GM20000 (cell line): ENCODE measurements at places on chromosomes 7 and 10.
A peak's percentile ranks its signal among the peaks of the same experiment; 100 is the strongest.

DNA sequence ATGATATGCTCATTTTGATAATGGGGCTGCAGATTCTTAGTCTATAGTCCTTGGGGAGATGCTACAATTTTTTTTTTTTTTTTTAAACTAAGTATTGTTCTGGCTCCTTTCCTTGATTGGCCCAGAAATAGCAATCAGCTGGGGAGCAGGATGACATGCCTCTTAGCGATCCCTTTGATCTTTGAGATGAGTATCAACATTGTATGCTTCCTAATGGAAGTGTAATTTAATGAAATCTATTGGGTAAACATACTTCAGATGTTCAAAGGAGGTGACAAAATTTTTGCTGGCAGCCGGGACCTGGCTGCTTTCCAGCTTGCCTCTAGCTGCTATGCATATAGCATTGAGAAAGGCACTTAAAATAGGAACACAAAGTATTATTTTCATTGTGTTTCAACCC lies 43.5 kb downstream of the VTI1A start:
- no peak for DNase-seq

- DNase-seq, result no peak
These were observed 128.6 kb downstream of the ADCY1 start for GRCh38 chr7:45702751-45703150.

DNA sequence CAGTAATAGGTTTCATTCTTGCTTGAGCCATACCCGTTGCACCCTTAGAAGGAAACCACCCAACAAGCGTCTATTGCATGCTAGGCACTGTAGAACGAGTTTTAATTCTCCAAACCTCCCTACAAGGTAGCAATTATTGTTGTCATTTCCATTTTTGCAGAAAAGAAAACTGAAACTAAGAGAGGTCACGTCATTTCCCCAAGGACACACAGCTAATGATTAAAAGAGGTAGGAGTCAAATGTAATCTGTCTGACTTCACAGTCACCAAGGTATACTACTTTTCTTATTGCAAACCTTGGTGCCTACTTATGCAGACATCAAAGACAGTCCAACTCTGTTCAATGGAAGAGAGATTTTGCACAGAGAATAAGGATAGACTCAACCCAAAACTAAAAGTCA lies 49.1 kb upstream of the C1QL3 start:
- peak; percentile 45 for DNase-seq

DNA sequence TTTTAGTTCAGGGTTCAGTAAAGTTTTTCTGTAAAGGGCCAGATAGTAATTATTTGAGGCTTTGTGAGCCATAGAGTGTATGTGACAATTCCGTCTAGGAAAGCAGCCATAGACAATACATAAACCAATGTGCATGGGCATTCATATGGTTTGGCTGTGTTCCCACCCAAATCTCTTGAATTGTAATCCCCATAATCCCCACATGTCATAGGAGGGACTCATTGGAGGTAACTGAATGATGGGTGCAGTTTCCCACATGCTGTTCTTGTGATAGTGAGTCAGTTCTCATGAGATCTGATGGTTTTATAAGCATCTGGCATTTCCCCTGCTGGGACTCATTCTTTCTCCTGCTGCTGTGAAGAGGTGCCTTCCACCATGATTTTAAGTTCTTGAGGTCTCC lies 29.9 kb downstream of the SEC61G start:
- no peak for DNase-seq

GRCh38 chr10:52297747-52298146 lies 16.3 kb upstream of the DKK1 start:
- no peak for DNase-seq

DNA sequence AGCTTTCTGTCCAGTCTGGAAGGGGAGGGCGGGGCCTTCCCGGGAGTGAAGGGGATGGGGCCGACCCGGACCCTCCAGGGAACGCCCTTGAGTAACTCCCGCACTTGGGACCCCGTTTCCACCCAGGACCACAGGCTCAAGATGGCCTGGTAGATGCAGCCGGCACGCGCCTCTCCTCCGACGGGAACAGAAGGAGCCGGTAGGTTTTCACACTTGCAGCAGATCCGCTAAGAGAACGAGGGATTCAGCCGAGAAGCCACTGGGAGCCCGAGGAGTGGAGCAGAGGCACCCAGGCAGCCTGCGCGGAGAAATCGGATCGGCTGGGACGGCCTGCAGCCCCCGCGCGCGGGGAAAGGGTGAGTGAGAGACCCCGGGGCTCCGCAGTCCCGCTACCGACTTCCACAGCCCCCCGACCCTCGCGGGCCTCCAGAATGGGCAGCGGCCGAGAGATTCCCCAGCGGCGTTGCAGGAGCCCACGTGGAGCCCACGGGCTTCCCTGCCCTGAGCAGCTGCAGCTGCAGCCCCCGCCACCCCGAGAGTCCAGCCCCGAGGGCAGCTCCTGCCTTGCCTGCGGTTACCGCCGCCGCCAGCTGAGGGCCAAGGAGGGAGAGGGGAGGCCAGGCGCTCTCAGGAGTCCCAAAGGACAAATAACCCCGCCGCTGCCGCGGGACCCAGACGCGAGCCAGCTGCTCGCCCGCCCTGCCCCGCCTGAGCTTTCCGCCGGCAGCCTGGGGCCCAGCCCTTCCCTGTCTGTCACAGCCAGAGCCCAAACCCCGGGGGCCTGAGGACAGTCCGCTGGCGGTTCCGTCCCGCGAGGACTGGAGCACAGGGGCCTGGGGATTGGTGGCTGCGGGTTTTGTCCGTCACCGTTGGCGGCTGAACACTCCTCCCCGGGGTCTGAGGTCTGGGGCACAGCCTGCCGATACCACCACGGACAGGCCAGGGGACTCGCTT lies 21.8 kb downstream of the IFT22 start:
- no peak for DNase-seq

- no peak for DNase-seq
These were observed 83.7 kb downstream of the GRID1 start for GRCh38 chr10:86282664-86283465.
